ENCODE measurements at places on chromosomes 1 and 21.
A peak's percentile ranks its signal among the peaks of the same experiment; 100 is the strongest.

DNA sequence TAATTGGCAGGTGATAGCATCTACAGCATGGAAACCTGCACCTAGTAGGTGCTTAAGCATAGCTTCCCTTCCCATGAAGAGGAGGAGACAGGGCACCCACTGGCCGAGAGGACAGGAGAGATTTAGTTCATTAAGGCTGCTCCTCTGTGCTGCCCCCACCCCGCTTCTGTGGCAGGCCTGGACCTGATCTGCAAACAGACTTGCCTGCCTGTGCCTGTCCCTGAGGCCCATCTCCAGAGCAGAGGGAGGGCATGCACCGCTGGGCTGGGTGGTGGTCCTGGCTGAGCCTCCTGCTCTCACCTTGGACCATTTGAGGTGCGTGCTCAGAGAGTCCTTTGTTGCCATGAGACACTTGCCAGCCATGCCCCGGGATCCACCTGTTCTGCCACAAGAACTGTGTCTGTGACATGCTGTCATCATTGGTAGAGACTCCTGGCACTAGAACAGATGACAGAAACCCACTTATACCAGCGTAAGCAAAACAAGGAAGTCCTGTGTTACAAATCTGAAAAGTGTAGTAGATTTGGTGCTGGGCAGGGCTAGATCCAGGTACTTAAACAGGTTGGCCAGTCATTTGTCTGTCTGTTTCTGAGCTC, 55.6 kb downstream of the PTPRF start:
- peaks cover 30% of the 10 kb centered on the region for H3K4me1 ChIP-seq
- H3K27ac ChIP-seq = no peak overlapping the region
- DNase-seq = no peak
- no peak overlapping the region for H3K4me3 ChIP-seq
- H3K36me3 ChIP-seq = peaks cover 40% of the 10 kb centered on the region

DNA sequence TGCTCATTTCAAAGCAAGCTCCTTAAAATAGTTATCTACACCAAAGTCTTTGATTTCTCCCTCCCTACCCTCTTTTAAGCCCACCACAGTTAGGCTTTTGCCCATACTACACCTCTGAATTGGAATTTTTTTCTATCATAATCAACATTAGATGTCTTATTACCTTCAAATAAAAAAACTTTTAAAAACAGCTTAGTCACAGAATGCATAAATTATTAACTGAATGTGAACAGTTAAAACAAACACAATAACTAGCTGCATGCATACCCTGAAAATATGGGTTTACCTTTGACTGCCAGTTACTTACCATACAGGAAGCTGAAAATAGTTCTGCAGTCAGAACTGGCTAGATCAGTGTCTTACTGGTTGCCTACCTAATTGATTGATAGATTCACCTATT, 210.9 kb downstream of the TGFB2 start:
- H3K4me1 ChIP-seq = peaks cover 58% of the 10 kb centered on the region
- no peaks in the 10 kb centered on the region for H3K27me3 ChIP-seq
- peaks cover 8% of the 10 kb centered on the region for H3K36me3 ChIP-seq
- H3K4me3 ChIP-seq = peak overlapping the region; percentile 0

DNA sequence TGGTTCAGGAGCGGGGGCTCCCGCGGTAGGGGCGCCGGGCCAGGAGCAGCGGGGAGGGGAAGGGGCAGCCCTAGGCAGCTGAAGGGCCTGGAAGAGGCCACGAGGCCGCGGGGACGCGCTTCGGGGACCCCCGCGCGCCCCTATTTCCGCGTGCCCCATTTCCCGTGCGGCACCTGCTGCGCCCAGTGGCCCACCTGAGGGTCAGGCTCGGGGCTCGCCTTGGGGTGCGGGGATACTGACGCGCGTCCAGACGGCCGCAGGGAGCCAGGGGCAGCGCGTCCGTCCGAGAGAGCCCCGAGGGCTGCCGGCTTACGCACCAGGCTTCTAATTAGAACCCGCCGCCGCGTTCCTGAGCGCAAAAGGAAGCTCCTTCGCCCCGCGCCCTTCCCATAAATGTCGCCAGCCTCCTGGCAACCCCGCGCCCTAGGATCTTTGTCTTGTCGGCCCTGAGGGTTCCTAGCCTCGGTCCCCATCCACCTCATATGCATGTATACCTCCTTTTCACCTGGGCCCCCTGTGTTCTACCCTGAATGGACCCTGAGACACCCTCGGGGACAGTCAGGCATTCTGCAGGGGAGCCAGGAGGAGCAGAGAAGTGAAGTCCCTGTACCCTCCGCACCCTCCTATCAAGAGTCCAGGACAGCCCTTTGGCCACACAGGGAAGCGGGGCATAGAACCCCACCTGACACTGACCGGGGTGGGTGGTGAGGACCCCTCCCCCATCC, 1.8 kb downstream of the WNT3A start:
- DNase-seq = no peak
- H3K27ac ChIP-seq = no peak overlapping the region
- no peaks in the 10 kb centered on the region for H3K36me3 ChIP-seq
- no peak overlapping the region for H3K4me3 ChIP-seq

DNA sequence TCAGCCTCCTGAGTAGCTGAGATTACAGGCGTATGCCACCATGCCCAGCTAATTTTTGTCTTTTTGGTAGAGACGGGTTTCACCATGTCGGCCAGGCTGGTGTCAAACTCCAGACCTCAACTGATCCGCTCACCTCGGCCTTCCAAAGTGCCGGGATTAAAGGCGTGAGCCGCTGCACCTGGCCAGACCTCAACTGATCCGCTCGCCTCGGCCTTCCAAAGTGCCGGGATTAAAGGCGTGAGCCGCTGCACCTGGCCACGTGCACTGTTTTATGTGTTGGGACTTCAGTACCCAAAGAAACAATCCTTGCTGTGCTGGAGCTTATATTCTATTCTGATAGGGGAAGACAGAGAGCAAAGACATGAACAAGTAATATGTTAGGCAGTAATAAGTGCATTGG, 10.1 kb downstream of the TRAF5 start:
- no peak overlapping the region for H3K4me3 ChIP-seq
- no peaks in the 10 kb centered on the region for H3K36me3 ChIP-seq
- DNase-seq = no peak

- H3K27ac ChIP-seq = no peak overlapping the region
- no peaks in the 10 kb centered on the region for H3K36me3 ChIP-seq
- H3K4me1 ChIP-seq = no peaks in the 10 kb centered on the region
Measured at GRCh38 chr1:192131914-192132313, 26.3 kb upstream of the RGS18 start.

- H3K4me3 ChIP-seq = no peak overlapping the region
- no peaks in the 10 kb centered on the region for H3K27me3 ChIP-seq
- DNase-seq = no peak
Measured at GRCh38 chr1:80064524-80064923, 1058.0 kb upstream of the ADGRL4 start.

GRCh38 chr21:34148826-34149558, 75.6 kb downstream of the MRPS6 start:
- H3K4me3 ChIP-seq = no peak overlapping the region
- H3K27me3 ChIP-seq = no peaks in the 10 kb centered on the region
- peaks cover 12% of the 10 kb centered on the region for H3K4me1 ChIP-seq
- no peak overlapping the region for H3K27ac ChIP-seq

DNA sequence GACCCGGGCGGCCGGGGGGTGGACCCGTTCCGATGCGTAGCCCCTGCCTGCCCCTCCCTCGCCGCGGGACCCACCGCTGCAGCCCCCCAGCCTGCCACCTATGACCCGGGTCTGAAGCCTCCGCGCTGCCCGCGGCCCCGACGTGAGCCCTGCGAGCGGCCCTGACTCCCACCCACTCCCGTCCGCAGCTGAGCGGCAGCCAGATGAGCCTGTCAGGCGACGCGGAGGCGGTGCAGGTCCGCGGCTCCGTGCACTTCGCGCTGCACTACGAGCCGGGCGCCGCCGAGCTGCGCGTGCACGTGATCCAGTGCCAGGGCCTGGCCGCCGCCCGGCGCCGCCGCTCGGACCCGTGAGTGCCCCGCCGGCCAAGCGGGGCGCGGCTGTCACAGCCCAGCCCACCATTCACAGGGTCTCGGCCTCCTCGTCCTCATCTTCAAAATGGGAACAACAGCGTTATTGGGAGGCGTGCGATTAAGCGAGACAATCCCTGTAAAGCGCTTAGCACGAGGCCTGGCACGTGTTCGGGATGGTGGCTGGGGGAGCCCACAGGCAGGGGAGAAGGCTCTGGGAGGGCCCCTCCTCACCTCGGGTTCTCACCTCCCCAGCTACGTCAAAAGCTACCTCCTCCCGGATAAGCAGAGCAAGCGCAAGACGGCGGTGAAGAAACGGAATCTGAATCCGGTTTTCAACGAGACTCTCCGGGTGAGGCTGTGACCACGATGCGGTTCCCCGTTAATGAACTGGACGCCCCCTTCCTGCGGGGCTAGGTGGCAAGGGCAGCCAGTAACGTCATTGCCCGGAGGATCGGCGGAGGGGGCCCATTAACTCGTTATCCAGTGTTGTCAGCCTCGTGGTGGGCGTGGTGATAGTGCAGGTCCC, 8.2 kb downstream of the SYTL1 start:
- H3K36me3 ChIP-seq = peaks cover 36% of the 10 kb centered on the region
- no peak overlapping the region for H3K4me3 ChIP-seq
- DNase-seq = no peak
- no peaks in the 10 kb centered on the region for H3K27me3 ChIP-seq
- peaks cover 16% of the 10 kb centered on the region for H3K4me1 ChIP-seq
- no peak overlapping the region for H3K27ac ChIP-seq

DNA sequence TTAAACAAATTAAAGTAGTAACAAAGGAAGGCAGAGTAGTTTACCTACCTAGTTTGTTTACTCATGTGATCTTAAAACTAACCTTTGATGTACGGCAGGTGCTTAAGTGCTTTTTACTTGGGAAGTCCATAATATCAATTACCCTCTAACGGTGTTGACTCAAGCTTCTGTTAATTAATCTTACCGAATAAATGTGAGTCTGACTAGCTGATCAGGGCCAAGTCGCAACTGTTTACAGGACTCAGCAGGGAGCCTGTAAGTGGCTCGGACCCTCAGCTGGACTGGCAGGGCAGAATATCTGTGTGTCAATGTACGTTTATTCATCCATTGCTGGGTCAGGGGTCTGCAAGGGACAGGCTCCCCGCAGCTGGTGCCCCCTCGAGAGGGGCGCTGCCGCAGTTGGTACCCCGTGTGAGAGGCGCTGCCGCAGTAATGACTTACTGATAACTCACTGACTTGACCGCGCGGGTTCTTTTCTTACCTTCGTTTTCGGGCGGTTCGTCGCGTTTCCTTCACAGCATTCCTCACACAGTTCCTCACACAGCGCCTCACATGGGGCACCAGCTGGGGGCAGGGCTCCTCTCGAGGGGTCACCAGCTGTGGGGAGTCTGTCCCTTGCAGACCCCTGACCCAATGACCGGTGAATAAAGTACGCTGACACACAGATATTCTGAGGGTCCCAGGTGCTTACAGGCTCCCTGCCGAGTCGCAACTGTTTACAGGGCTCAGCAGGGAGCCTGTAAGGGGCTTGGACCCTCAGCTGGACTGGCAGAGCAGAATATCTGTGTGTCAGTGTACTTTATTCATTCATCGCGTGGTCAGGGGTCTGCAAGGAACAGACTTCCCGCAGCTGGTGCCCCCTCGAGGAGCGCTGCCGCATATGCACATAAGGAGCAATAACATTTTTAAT, 3.0 kb downstream of the FMO1 start:
- H3K4me3 ChIP-seq = peak overlapping the region; percentile 78
- no peak overlapping the region for H3K27ac ChIP-seq
- peaks cover 7% of the 10 kb centered on the region for H3K36me3 ChIP-seq
- peaks cover 42% of the 10 kb centered on the region for H3K27me3 ChIP-seq
- no peaks in the 10 kb centered on the region for H3K4me1 ChIP-seq

- no peaks in the 10 kb centered on the region for H3K27me3 ChIP-seq
- no peaks in the 10 kb centered on the region for H3K4me1 ChIP-seq
- no peak within 1 kb of the TSS for H3K4me3 ChIP-seq
- no peak within 1 kb of the TSS for H3K27ac ChIP-seq
- H3K36me3 ChIP-seq = no peaks in the 10 kb centered on the region
Measured at GRCh38 chr1:74512170-74512915, at the start of gene LRRC53. Gene LRRC53, minus strand, starts transcription at chr1:74512611. Its CDS starts 29,262 bp downstream, at chr1:74483349.

GRCh38 chr1:176033881-176034280, 173.2 kb downstream of the COP1 start:
- no peaks in the 10 kb centered on the region for H3K27me3 ChIP-seq
- no peak overlapping the region for H3K27ac ChIP-seq
- peaks cover 7% of the 10 kb centered on the region for H3K36me3 ChIP-seq
- H3K4me3 ChIP-seq = no peak overlapping the region
- no peak for DNase-seq

GRCh38 chr21:46142582-46143473, 12.6 kb downstream of the FTCD start:
- no peak overlapping the region for H3K27ac ChIP-seq
- H3K36me3 ChIP-seq = peaks cover 8% of the 10 kb centered on the region
- H3K27me3 ChIP-seq = peaks cover 15% of the 10 kb centered on the region
- peaks cover 11% of the 10 kb centered on the region for H3K4me1 ChIP-seq

GRCh38 chr1:24321126-24321525, 2.0 kb downstream of the GRHL3 start:
- H3K27me3 ChIP-seq = no peaks in the 10 kb centered on the region
- no peak overlapping the region for H3K27ac ChIP-seq
- peak overlapping the region; percentile 74 for H3K4me3 ChIP-seq
- DNase-seq = no peak

- H3K4me1 ChIP-seq = peaks cover 3% of the 10 kb centered on the region
- no peaks in the 10 kb centered on the region for H3K27me3 ChIP-seq
- no peak for DNase-seq
- no peak overlapping the region for H3K27ac ChIP-seq
Measured at GRCh38 chr21:17436626-17437111, 76.2 kb upstream of the CXADR start.

GRCh38 chr1:199907361-199907760, 120.1 kb upstream of the NR5A2 start:
- H3K4me1 ChIP-seq = peaks cover 13% of the 10 kb centered on the region
- H3K36me3 ChIP-seq = peaks cover 4% of the 10 kb centered on the region
- no peak for DNase-seq
- H3K27ac ChIP-seq = no peak overlapping the region

- no peak for DNase-seq
- no peaks in the 10 kb centered on the region for H3K4me1 ChIP-seq
- H3K4me3 ChIP-seq = no peak overlapping the region
- no peaks in the 10 kb centered on the region for H3K27me3 ChIP-seq
- H3K36me3 ChIP-seq = no peaks in the 10 kb centered on the region
Measured at GRCh38 chr1:88074661-88075060, 609.4 kb upstream of the PKN2 start.

DNA sequence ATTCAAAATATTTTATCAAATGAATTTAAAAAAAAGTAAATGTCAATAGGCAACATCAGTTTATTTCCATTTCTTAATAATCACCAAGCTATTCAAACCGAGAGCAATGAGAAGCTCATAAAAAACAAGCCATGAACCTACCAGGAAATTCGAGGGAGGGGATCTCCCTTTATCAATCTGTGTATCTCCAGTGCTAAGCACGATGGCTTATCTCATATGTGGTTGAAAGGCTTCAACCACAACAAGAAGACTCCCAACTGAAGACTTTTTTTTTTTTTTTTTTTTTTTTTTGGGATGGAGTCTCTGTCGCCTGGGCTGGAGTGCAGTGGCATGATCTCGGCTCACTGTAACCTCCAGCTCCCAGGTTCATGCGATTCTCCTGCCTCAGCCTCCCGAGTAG, 833.3 kb downstream of the USP25 start:
- peaks cover 6% of the 10 kb centered on the region for H3K36me3 ChIP-seq
- no peaks in the 10 kb centered on the region for H3K27me3 ChIP-seq
- H3K4me1 ChIP-seq = peaks cover 7% of the 10 kb centered on the region
- no peak for DNase-seq

- peaks cover 16% of the 10 kb centered on the region for H3K4me1 ChIP-seq
- no peak overlapping the region for H3K27ac ChIP-seq
- no peak for DNase-seq
- no peaks in the 10 kb centered on the region for H3K27me3 ChIP-seq
- peaks cover 8% of the 10 kb centered on the region for H3K36me3 ChIP-seq
- H3K4me3 ChIP-seq = no peak overlapping the region
Measured at GRCh38 chr1:41238311-41238988, 3.7 kb downstream of the SCMH1 start.

All from Calu3 (cell line).